Daoy (cell line): ENCODE measurements at places on chromosomes 6 and 20.

DNA sequence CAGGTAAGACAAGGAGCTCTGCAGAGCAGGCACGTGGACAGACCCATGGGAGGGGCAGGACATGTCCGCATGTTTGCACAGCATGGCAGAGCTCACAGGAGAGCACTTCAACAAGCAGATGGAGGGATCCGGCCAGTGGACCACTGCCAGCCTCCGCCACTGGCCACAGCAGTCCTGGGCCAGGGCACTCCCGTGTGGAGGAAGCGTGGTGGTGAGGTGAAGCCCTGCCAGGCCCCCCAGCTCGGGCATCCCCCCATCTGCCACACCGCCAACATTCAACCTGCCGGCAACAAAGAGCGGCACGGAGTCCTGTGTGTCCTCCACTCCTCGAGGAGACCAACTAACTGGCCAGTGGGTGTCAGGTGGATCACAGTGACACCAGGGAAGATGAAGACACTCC lies 104.3 kb upstream of the AGPAT4 start:
- no peak for DNase-seq

DNA sequence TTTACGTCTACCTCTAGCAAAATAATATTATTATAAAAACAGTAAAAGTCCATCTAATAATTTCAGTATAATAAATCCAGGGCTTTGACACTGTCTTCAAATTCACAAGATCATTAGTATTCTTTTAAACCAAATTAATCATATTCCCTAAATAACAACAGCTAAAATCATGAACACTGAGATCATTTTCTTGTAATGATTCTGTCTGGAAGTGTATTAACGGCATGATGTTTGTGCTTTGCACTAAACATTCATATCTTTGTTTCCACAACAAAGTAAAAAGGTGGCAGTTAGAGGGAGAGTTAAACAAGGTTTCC lies 18.8 kb downstream of the HIVEP2 start:
- no peak for DNase-seq

GRCh38 chr6:41460742-41461336 lies 85.3 kb upstream of the FOXP4 start:
- no peak for DNase-seq

- no peak for DNase-seq
These were observed 730.4 kb downstream of the KIF16B start for GRCh38 chr20:15842872-15843271.

GRCh38 chr20:36149469-36149868 lies 5.1 kb upstream of the EPB41L1 start:
- no peak for DNase-seq

GRCh38 chr6:56364431-56364826 lies 117.0 kb upstream of the COL21A1 start:
- DNase-seq, result no peak

GRCh38 chr6:94902974-94903628 lies 674.2 kb upstream of the MANEA start:
- DNase-seq, result no peak

GRCh38 chr6:155200012-155200411 lies 63.8 kb upstream of the CLDN20 start:
- no peak for DNase-seq

GRCh38 chr6:167341038-167341583 lies 16.2 kb downstream of the TTLL2 start:
- no peak for DNase-seq

DNA sequence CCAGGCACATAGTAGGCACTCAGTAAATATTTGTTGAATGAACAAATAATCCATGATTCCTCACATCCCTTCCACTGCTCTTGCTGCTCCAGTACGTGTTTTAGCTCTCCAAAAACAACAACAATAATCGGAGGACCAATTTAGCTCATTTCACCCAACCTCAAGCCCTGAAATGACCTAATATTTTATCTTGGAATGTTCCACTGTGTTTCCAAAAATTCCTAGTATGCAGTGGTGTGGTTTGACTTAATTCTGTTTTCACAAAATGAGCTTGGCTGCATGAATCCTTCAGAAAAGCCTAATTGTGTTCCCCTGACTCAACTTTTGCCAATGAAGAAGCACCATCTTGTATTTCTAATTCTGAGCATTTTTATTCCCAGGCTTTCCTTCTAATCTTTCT lies 168.0 kb upstream of the PHACTR1 start:
- peak; percentile 52 for DNase-seq

DNA sequence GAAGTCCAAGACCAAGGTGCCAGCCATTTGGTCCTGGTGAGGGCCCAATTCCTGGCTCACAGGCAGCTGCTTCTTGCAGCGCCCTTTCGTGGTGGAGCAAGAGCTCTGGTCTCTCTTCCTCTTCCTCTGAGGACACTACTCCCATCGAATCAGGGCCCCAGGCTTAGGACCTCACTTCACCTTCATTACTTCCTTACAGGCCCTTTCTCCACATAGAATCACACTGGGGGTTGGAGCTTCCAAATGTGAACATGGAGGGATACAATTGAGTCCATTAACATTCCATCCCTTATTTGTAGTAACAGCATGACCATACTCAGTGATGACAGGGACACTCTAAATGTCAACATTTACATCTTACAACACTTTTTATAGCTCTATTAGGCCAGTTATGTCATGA lies 2.3 kb downstream of the RAMACL start:
- DNase-seq, result no peak

DNA sequence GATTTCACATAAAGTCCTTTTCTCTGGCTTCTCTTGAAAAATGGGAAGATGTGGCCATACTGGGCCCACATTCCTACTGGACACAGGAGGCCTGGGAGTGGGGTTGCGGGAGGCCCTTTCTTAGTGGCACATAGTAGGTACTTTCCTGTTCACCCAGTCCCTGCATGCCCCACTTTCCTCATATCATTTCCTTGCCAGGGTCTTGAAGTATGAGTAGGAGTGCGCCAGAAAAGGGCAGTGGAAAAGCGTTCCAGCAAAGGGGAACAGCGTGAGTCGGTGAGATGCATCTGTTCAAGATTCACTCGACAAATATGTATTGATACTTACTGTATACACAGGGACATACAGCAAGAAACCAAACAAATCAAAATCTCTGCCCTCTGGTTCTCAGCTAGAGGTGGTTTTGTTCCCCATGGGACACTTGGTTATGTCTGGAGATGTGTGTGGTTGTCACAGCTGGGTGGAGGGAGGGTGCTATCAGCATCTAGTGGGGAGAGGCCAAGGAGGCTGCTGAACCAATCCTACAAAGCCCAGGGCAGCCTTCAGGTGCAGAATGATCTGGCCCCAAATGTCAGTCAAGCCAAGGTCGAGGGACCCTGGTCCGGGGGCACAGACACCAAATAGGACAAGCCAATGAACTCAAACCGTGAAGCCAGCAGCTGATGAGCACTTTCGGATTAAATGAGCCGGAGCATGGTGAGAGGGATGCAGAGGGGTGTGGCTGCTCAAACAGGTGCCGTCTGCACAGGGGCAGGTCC lies 151.4 kb downstream of the CEBPB start:
- DNase-seq, result no peak

- no peak for DNase-seq
These were observed 93.1 kb downstream of the BMP5 start for GRCh38 chr6:55782275-55782674.

- DNase-seq, result no peak
These were observed 31.4 kb downstream of the HIVEP2 start for GRCh38 chr6:142913511-142914047.

DNA sequence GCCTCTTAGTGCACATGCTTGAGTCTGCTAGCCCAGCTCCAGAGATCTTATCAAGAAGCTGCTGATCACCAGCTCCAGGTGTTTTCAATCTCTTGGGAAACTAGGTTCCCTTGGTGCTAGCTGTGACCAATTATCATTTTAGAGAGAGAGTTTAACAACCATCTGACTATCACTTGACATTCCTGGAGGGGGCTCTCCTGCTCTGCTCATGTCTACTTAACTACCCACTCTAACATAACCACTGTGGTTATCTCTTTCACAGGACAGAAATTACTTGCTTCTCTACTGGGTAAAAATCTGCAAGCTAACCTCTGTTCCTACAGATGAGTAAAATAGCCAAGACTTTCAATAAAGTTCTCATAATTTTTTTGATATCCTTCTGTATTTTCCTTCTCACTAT lies 823.4 kb upstream of the GJE1 start:
- no peak for DNase-seq

DNA sequence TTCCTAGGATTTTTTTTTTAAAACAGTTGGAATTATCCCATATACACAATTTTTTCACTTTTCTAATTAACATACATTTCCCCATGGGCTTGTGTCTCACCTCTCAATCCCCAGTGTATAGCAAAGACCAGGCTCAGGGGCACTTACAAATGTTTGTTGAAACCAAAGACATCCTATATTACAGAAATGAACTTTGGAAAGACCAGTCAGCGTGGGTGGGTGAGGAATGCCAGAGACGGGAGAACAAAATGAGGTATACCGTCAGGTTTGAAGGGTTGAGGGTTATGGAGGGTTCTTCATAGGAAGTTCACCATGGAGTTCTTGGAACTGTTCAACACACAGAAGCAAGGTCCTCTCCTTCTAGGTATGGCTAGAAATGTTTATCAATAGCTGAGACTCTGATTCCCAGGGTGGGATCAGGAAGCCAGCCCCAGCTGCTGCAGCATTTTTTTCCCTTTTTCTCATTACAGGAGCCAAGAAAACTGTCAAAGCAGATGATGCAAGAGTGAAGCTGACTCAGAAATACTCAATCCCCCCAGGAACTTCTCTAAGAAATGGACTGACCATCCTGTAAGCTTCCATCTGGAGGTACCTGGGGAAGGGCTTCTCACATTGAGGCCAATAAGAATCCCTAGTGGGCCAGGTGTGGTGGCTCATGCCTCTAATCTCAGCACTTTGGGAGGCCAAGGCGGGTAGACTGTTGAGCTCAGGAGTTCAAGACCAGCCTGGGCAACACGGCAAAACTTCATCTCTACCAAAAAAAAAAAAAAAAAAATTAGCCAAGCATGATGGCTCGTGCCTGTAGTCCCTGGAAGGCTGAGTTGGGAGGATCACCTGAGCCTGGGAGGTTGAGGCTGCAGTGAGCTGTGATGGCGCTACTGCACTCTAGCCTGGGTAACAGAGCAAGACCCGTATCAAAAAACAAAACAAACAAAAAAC lies 15.9 kb upstream of the TBC1D20 start:
- DNase-seq, result no peak

DNA sequence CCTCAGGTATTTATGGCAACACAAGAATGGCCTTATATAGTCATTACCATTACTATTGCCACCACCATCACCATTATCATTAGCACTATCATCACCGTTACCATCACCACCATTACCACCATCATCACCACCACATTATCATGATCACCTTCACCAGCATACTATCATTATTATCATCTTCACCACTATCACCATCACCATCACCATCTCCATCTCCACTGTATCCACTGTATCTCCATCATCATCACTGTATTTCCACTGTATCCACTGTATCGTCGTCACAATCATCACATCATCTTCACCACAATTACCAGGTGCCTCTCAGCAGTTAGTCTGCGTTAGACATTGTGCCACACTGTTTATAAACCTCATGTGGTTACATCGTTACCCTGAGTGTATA lies 45.3 kb downstream of the GGTLC1 start:
- no peak for DNase-seq

GRCh38 chr6:14874975-14875480 lies 370.8 kb upstream of the JARID2 start:
- no peak for DNase-seq

GRCh38 chr6:149190224-149190831 lies 127.2 kb upstream of the TAB2 start:
- peak; percentile 55 for DNase-seq

DNA sequence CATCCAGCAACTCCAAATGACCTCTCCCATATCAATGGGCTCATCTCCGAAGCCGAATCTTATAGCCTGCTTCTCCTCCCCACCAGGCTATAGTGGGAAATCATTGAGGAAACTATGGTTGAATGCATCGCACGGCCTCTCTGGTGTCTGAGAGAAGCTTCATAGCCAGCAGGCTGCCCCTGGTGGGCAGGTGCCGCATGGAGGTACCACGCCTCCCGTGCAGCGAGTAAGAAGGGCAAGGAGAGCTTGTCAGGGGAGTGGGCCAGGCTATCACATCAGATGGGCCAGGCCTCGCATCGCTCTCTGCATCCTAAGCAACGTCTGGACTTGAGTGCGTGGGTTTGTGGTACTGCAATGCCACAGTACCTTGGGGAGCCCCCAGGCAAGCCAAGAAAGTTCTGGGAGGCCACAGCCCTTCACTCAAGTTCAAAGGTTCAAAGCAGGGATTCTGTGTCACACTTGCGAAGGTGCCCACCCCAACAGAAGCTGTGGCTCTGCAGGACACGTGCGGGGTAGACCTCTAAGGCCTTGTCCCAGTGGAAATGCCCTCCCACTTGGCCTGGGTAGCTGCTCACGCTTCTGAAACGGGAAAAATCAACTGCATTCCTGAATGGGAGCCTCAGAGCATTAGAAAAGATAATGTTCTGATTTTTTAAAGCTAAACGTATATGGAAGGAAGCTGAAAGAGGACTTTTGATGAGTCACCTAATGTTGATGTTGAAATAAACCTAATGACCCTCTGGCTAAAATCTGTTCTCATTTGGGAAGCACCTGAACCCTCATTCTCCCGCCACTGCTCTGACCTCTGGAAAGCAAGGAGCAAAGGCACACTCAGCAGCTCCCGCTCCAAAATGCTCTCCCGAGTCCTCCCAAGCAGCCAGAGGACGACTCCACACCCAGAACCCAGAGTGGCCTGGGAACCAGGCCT lies 8.4 kb upstream of the IRF4 start:
- DNase-seq, result no peak

DNA sequence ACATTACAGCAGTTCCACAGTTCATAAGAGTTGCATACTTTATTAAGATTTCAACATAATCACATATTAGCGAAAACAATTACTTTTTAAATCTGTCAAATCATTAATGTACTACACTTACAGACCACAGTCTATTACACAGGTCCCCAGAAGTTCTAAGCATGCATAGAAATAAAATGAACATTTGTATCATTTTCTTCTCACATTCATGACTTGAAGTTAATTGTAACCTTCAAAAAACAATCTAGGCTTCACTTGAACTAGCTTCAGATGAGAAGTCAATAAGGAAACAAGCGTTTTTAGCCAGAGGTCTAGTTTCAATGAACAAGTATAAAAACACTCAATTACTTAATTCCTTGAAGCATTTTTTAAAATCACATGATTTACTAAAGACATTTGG lies 238.3 kb downstream of the HACE1 start:
- no peak for DNase-seq

DNA sequence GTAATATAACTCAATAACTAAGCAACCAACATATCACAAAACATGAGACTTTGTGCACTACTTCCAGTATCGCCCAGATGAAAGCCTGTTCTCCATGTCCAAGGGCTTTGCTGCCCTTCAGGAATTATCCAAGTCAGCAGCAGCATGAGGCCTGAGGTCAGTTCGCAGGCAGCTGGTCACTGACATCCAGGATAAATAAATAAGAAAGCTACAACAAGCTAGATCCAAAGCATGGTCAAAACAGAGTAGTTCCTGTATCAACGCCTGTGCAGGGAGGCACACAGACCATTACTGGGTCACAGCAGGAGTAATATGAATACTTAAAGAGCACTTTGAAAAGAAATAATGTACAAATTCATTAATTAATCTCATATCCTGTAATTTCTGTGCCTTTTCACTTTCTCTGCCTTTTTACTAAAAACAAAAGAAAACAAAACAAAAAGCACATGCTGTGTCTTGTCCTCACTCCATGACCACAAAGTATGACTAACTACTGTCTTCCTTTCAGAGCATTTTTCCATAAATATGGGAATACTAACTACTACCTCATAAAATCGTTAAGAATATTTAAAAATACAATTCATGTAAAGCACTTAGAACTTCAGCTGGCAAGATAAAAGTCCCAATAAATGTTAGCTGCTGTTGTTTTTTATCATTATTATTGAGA lies 374.9 kb upstream of the IRAK1BP1 start:
- no peak for DNase-seq
